ENCODE measurements at places on chromosomes 4 and X.

DNA sequence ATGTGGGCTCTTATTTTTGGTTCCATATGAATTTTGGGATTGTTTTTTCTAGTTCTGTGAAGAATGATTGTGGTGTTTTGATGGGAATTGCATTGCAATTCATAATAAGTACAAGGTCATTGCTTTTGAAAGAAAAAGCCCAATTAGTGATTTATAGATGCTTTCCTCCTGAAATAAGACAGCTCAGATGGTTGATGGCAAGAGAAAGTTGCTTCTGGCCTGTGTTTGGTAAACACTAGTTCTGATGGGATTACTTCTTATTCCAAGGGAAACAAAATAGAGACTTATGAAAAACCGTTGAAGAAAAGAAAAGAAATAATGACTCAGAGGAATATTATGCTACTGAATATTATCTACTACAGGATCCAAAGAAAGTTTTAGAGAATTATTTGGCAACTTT lies 144.9 kb downstream of the SPANXA1 start:
- DNase-seq: no peak

DNA sequence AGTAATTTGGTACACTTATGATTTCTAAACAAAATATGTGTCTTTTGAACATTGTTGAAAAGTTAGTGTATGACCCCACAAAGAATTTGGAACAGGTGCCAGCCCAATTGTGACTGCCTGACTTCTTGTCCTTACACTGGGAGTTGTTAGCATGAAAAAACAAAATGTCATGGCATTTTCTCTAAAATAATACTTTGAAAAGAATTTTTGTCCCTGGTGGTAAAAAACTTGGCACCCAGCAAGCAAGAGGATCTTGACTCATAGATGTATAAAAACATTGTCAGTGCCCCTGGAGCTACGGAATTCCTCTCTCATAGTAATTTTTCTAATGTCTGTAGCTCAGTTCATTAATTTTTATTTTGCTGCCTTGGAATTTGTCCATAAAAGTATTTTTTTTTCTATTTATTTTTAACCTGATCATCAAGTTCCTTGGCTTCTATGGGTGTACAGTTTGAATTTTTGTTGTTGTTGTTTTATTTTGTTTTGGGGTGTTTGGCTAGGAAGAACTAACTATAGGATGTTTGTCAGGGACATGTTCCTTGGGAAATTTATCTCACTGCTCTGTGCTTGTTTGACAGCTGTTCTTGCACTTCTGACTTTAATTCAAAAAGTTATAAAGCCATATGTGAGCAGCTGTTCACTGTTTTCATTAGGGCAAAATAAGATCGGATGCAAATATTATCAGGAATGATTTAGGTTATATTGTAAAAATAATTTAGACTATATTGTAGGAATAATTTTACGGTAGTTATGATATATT lies 95.4 kb upstream of the NUDT6 start:
- no peak for DNase-seq

DNA sequence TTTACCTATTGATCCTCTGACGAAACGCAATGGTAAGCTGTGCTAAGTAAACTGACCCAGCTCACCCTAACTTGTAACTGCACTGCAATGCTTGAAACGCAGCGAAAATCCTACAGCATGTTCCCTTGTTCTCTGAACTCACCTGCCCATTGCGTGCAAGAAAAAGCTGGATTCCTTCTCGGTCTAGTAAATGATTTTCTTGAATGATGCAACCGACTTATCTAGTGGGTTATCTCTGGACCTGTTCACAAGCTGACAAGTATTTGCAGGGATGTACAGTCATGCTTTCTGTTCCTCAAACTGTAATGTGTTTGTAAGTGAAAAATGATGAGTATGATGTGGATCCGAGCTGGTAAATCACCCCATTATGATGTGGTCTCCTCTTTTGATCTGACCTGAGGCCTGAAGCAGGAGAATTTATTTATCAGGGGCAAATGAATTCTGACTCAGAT lies 140.1 kb downstream of the BTC start:
- DNase-seq: no peak

GRCh38 chr4:25703731-25704388 lies 48.2 kb downstream of the SLC34A2 start:
- no peak for DNase-seq

DNA sequence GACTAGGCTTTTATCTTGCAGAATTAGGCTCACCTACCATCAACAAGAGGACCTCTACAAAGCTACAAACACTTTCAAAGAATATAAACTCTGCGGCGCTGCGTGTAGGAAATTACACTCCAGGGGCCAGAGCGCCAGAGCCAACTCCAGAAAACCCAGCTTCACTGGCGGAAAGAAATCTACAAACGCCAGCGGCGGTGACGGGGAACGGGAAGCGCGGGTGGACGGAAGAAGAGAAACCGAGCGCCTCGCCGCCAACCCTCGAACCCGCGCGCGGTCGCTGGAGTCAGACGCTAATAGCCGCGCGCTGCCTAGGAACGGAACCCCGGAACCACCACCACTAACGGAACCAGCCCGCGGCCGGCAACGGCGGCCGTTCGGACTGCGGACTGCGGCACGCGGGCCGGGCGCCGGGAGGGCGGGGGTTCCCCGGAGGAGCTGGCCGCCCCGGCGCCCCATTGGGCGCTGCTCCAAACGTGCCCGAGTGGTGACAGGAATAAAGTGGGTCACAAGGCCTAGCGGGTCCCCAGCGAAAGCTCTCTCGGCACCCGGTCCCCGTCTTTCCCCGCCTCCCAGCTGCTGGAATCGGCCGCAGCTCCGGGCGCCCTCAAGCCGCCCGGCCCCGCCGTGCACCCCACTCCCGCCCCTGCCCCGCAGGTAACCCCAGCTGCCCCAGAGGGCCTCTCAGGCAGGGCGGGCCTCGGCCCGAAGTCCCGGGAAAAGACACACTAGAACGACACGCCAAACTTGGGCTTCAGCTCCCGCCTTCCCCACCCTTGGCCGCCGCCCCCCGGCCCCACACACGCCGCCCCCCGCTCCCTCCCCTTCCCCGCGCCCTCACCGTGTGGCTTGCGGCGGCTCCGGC lies 836 bp downstream of the CLOCK start:
- DNase-seq: peak; percentile 24

DNA sequence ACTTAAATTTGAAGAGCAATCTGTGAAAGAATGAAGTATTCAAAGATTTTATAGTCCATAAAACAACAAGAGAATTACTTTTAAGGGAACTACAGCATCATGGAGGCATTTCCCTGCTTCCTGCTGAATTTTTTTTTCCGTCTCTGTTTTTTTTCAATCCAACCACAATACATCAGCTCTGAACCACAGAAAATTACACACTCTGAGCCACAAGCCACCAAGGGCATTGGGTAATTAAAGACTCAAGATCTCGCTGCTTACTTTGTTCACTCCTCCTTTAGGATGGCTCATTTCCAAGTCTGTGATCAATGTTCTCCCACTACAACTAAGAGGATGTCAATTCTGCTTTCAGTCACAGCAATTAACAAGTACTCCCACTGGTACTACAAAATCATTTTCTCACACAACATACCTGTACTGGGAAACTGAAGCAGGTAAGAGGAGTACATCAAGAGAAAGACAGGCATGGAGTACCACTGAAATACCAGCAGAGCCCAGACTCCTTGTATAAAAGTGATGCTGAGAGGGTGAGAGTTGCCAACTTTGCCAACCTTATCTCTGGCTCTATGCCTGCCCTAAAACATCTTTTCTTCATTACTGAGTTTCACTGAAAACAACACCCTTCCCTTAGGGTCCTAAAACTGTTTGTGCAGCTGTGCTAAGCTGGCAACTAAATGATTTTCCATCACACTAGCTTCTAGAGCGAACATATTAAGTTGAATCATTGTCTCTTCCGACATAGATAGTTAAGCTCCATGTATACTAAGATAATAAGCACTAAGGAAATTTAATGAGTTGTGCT lies 105.8 kb upstream of the MAGEB18 start:
- DNase-seq: no peak

GRCh38 chr4:105627620-105628019 lies 75.2 kb downstream of the ARHGEF38 start:
- no peak for DNase-seq

DNA sequence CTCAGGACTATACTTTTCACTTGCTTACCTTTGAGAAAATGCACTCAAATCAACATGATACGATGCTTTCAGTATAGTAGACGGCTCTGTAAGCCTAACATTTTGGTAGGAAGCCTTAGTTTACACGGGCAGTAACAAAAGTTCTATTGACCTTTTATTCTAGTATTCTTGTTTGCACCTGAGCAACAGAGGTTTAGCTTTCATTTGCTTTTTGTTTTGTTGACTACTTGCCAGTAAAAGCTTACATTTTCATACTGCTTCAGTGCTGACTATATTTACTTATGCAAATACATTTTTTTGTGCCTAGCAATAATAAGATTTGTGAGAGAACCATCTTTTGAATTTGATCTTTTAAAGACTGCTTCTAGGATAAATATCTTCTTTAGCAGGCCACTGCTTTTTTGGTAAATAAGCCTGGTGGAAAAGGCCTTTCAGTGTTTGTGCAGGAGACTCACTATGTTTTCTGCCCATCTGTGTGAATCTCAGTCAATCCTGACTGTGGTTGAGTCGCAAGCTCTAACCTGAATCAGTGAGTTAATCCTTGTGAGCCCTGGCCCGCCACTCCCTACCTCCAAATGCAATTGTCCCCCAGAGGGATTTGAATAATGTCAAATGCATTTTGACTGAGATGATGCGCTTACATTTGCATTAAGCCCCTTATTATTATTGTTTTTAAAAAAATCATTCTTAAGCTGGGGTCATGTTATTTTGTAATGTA lies 21.9 kb downstream of the FHIP1A start:
- DNase-seq: no peak

GRCh38 chrX:38819709-38820108 lies 18.4 kb downstream of the MID1IP1 start:
- no peak for DNase-seq

GRCh38 chr4:76723373-76723772 lies 174.6 kb downstream of the SOWAHB start:
- DNase-seq: no peak

DNA sequence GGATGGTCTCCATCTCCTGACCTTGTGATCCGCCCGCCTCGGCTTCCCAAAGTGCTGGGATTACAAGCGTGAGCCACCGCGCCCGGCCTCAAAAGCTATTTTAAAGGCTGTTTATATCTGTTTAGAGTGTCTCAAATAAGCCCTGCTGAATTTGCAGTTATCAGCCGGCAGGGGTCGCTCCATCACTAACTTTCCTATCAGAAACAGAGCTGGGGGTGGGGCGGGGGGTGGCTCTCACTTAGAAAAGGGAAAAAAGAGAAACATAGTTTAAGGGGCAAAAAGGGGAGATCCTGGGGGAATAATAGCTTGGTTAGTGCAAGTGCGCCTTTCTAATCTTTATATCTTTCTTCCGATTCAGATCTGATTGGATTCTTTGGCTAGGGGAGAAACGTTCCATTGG lies 450.7 kb downstream of the UBE2NL start:
- no peak for DNase-seq

DNA sequence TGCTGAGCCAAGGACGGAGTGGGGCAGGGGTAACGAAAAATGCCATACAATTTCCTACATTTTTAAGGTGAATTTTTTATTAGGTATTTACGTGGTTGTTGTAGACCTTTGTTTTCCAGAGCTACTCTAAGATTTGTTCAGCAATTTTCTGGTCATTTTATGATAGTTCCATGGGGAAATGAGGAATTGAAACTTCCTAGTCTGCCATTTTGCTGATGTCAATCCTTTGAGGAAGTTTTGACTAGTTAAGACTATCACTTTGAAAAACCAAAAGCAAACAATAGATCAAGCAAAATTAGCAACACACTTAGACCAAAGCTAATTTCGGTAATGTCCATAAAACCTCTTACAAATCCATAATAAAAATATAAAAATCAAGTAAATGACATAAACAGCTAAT lies 7.0 kb upstream of the TLR3 start:
- DNase-seq: no peak

- no peak for DNase-seq
These were observed 73.8 kb upstream of the JADE1 start for GRCh38 chr4:128735714-128736113.

DNA sequence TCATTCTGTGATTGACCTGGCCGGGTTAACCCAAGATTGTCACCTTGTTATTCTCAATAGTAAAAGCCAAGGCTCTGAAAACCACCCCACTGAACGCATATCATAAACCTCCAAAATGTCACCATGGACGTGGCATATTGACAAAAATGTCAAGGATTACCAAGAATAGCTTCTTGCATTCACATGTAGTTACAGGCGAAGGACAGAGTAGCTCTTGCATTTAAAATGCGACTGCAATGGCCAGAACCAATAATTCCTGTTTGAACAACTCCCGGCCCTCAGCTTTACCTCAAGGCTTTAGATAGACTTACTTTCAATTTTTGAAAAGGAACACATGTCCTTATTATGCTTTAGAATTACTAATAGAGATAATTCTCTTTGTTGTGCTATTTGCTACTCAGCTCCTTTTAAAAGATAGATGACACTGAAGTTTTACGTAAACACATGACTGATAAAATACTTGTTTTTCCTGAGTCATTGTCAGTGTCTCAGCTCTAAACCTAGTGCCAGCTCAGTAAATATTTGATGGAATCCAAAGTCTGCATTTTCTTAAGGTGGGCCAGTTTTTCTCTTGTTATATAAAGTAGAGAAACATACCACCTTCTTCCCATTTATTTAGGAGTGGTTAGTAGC lies 66.3 kb downstream of the CLDN34 start:
- no peak for DNase-seq

DNA sequence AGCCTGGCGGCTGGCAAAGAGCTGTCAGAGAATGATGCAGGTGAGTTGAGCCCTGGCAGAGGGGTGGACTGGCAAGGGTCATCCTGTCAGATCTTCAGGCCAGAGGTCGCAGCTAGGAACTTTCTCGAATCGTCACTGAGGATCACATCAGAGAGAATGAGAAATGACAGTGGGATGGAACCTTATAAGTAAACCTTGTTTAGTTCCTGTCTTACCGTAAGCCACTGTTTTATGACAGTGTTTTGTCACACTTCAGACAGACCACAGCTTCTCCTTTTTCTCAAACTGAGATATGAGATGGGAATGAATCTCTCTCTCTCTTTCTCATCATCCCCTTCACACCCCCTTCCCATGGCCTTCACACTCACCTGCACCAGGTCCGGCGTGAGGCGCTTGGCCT lies 9.3 kb downstream of the DIPK2B start:
- DNase-seq: no peak

GRCh38 chr4:185878633-185879032 lies 66.6 kb upstream of the SORBS2 start:
- no peak for DNase-seq
